ENCODE measurements at places on chromosomes 2 and 18.

DNA sequence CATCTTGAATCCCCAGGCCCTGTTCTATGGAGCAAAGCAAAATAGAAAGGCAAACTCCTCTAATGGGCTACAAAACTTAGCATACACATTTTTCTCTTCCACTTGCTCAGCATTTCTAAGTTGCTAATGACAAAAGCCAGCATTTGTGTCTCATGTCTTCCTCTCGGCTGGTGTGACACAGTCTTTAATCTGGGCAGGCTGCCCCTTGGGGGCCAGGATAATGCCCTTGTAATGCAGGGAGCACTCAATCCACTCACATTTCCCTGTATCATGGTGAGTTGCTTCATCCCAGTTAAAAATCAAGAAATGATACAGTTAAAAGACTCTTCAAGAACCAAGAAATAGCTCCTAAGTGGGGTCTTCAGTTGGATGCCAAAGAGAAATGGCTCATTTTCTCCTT lies 109.1 kb upstream of the FBXO11 start:
- no peak for DNase-seq

DNA sequence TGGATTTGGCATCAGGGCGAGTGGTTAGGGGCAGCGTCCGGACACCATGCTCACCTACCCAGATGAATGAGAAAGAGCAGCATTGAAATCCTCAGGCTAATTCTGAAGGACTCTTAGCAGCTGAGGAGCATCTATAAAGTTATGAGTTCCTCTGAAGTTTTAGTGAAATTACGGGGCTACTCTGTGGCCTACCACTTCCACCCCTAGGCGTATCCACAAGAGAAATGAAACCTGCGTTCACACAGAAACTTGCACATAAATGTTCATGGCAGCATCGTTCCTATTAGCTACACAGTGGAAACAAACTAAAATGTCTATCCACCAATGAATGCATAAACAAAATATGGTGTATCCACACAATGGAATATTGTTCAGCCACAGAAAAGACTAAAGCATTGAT lies 98.0 kb downstream of the GBX2 start:
- DNase-seq, result no peak

DNA sequence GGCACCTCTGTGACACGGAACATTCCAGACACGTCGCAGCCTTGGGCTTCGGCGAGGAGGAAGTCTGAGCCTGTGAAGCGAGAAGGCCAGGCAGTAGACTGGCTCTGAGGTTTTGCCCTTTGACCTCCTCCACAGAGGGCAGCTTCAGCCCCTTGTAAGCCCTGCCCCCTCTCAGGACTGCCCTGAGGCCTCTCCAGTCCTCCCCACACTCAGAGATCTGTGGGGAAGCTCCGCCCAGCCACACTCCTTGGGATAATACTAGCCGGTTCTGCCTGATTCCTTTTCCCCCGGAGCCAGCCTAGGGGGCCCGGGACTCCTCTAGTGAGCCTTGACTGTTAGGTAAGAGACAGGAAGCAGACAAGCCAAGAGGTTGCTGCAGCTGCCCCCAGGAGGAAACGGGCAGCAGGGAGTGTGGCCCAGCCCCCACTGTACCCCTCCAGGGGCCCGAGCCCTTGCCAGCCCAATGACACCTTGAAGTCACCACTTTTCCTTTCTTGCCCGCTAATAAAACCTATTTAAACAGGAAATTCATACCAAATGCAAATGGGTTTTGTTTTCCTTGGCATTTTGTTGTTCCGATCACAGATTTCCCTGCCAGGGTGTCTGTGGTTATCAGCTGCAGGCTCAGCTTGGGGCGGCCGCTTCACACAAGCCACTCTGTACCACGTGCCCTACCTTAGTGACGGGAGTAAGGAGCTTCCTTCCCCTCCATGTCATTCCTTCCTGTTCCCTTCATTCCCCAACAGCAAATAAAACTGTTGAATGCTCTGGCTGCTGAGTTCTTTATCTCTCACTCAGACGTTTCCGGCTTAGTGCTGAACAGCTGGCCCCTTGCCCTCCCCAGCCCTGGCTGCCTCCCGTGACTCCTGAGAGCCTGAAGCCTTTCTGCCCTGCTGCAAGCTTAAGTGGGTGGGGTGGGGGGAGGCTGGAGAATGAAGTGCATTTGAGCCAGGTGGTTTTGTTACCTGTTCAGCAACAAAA lies 124.7 kb downstream of the CABLES1 start:
- peak; percentile 10 for DNase-seq

GRCh38 chr18:2699001-2699400 lies 43.5 kb downstream of the SMCHD1 start:
- DNase-seq, result no peak

- no peak for DNase-seq
Observed at GRCh38 chr2:188449561-188449960, 157.9 kb downstream of the GULP1 start.

DNA sequence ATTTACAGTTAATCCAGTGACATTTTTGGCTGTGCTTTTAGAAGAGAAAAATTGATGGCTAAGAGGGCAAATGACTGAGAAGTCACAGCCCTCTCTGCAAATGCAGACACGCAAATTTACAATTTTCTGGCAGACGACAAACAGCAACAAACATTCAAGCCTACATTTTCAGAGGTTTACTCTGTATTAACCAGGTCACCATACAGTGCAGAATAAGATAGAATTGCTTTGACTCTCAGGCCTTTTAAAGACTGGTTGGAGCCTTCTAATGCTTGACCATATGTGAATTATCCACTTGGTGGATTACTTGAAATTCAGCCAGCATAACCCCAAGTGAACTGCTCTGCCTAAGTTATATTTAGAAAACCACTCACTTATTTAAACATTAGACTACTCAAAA lies 280.9 kb upstream of the STON1 start:
- no peak for DNase-seq

DNA sequence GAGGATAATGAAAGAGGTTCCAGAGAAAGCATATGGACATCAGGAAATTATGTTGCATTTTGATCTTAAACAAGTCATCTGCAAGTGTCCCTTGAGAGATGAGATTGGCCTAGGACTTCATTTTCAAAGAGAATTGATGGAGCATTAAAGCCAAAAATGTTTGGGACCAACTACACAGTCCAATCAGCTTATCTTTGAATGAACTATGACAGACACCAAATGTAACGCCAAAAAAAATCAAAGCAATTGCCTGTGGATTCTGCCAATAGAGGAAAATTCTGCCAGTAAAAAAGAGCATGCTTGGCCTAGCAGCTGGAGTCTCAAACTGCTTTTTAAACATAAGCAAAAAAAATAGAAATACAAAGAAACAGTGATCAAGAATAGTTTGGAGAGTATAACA lies 594.5 kb upstream of the CHAC2 start:
- DNase-seq, result no peak

GRCh38 chr2:8090748-8091700 lies 590.8 kb upstream of the ID2 start:
- DNase-seq, result peak; percentile 10

DNA sequence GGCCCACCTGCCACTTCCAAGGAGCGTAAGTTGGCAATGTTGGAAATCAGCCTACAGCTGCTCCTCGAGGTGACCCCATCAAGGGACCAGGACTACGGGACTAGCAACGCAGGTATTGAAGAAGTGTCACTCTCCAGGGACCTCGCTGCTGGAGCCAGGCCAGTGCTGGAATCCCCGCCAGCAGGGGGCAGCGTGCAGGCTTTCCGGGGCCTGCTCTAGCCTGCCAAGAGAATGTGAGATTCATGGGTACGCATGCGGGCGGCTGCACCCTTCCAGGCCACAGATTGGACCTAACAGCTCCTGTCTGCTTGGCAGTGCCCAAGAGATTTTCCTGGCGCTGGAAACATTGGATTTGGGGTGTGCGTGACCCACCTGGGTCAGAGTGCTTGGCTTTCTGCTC lies 182.8 kb upstream of the RAB12 start:
- no peak for DNase-seq

GRCh38 chr2:169362894-169363559 lies 693 bp upstream of the LRP2 start:
- DNase-seq, result no peak

DNA sequence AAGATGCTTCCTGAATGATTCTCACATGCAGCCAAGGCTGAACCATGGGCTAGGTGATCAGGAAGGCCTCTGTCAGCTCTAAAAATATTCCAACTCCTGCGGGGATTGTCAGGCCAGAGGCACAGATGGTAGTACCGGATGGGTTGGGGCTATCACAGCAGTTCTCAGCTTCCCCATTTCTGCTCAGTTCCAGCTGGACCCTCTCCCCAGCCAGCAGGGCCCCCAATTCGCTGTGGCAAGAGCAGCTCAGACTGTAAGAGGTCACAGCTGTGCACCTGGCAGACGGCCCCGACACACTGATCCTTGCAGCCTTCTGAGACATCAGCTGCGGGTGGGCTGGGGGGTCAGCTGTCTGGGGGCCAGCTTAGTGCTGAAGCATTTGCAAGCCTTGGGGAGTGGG lies 43.6 kb upstream of the TCF7L1 start:
- no peak for DNase-seq

Data from CD4-positive, alpha-beta T cell treated with Interleukin-17A for 1 hour (primary cell).